ENCODE measurements at places on chromosomes 2 and 18.

- no peak for DNase-seq
These were observed 90.0 kb upstream of the OTOS start for GRCh38 chr2:240230291-240230931.

DNA sequence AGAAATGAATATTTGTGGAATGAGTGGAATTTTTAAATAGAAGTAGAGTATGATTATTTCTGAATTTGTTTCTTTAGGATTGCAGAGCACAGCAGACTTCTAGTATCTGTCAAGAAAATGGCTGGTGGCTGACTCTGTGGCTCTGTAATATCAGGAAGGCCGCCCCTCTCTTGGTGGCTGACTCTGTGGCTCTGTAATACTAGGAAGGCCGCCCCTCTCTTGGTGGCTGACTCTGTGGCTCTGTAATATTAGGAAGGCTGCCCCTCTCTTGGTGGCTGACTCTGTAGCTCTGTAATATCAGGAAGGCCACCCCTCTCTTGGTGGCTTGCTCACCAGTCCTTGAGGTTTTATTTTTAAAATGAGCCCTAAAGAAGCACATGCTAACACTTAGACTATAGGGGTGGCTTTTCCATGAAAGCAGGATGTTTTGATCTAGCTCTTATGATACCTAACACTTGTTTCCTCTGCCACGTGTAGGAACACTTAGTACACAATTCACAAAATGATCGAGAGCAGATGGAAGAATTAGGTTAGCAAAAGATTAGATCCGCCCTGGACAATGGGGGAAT, 85.1 kb upstream of the TTC39C start:
- no peak for DNase-seq

GRCh38 chr2:10141736-10142639, 19.4 kb downstream of the RRM2 start:
- no peak for DNase-seq

DNA sequence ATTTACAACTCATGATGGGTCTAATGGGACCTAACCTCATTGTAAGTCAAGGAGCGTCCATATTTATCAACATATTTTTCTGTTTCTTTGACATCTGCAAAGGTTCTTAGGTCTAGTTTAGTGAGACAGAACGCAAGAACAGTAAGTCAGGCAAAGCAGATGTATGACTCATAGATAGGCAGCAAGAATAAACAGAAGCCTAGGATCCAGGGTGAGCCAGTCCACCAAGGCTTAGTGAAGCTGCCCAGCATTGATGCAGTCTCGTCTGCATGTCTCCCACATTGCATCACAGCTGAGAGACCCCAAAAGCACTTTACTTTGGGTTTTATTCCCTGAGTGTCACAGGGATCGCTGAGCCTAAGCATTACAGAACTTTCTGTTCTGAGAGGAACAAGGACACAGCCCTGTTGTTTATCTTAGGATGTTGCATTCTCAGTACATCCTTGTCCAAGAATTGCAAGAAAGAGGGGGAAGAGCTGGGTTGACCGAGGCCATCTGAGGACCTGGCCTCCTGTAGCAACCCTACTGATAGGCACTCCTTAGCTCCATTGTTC, 29.6 kb upstream of the TMEM177 start:
- no peak for DNase-seq

GRCh38 chr2:227592694-227593387, 5.9 kb upstream of the SCYGR2 start:
- no peak for DNase-seq

GRCh38 chr2:8222979-8223694, 458.7 kb upstream of the ID2 start:
- no peak for DNase-seq

DNA sequence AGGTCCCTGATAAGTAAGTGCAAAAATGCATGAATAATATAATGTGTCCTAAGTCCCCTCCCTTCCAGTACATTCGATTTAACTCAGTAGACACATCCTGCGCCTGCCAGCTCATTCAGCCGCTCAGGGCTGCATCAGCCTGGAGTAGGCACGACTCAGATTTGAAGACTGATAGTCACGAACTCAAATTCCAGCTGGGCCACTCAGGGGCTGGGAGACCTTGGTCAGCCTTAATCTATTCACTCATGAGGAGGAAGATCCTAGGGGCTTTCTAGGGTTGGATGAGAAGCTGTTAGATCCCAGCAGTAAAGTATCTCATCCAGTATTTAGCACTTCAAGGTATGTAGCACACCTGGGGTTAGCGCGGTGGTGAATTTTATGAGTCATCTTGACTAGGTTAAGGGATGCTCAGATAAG, 98.9 kb upstream of the ODC1 start:
- no peak for DNase-seq

DNA sequence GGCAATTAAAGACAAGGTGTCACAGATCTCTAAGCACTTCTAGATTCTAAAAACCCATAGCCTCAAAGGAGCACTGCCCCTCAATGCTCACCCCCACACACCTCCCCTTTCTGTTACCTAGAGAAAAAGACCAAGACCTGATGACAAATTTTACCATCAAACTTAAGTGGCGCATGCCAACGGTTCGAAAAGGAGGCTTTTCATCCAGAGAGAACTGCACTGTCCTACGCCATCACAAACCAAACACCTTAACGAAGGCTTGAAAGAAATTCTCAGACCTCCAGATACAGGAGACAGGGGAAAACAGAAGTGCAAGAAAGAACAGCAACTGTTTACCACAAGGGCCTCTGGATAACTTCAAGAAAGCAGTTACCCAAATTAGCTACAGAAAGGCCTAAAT, 2.0 kb upstream of the ZC3H6 start:
- no peak for DNase-seq

DNA sequence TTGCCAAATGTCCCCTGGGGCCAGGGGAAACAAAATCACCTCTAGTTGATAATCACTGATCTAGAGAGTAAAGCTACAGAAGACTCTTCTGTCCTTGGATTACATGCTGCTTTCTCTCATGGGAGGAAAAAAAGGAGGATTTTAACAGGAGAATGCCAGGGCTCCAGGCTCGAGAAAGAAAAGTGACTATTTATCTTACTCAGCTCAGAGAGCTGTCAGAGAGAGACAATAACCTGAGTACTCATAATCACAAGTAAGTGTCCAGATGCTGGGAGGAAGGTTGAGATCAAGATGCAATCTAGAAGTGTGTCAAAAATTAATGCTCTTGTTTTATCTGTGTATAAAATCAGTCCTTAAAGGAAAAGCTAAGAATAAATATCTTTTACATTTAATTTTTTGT, 133.3 kb downstream of the PTRHD1 start:
- DNase-seq = no peak

- peak; percentile 23 for DNase-seq
These were observed 529.8 kb upstream of the VRK2 start for GRCh38 chr2:57516698-57517340.

- DNase-seq = no peak
These were observed 56.4 kb upstream of the KCNG2 start for GRCh38 chr18:79741362-79741700.

DNA sequence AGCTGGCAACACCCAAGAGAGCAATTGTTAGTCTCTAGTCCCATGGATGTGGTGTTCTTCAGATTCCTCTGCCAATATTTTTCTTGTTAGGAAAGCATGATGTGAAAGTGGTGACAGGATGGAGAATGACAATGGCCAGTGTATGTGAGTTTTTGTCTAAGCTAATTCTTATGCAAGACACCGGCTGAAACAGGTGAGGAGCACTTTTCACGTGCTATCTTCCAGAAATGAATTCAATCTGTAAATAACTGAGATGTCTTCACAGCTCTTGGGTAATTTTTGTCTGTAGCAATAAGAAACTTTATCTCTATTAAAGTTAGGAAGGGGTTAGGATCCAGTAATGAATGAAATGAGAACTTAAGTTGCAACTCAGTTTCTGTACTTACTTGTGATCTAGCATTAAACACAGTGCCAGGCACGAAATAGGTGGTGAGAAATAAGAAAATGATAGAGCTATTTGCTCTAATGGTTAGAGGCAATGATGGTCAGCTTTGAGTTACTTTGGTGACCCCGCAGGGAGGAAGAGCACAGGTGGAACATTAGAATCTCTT, 676 bp upstream of the AGPS start:
- no peak for DNase-seq

DNA sequence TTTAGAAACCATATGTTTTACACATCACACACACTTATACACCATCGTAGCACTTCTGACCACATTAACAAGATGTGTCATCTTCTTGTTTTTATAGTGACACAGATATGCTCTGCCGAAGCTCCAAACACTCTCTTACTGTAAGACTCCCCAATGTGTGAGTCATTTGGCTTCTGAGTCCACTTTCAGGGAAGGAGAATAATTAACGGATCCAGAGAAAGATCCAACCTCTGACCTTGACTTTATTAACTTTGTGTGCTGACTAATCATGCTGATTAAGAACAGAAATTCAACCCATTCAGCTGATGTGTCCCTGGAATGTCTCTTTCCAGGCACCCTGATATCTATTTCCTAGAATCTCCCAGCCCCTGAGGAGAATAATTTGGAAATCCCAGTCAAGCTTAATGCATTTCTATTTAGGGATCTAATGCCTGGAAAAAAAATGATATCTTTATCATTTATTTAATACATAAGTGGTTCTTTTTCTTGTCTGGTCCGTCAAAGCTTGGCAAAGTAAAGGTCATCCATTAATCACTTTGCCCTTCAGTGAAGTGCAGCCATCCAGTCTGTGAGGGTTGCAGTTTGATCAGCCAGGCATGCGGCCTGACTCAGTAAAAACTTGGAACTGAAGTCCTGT, 615.8 kb upstream of the SYT4 start:
- DNase-seq = peak; percentile 91

DNA sequence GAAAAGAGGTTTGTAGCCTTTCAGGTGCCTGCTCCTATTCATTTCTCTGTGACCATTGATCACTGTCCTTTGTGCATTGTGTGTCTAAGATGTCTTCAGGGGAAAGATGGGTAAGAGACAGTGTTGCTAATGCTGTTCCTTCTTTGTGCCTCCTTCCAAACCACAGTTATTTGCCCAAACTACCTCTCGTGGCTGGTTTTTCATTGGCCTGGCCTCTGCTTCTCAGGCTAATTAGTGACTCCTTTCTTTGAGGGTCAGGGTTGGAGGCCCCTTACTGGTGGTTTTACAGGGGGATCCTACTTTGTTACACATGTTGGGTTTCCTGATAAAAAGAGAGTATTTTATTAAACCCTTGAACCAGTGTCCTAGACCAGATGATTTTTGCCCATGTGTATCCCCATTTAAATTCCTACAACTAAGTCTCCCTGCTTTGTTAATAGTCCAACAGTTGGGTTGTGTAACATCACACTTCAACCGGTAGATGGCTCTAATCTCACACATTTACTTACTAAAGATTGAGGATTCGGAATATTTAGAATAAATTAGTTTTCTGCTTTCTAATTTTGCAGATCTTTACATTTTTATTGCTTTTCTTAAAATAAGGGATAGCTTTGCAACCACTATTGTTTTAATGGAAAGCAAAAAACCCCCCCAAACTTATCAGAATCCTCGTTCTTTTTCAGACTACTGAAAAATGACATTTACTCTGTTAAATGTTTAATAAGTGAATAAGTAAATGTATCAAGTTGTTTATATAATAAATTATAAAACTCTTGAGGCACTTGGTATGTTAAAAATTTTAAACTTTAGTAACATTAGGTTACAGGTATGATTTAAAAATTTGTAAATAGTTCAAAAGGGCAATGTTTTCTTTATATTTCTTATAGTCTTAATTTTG, 2.4 kb downstream of the MARS2 start:
- peak; percentile 28 for DNase-seq

- DNase-seq = no peak
These were observed 92.2 kb upstream of the MBOAT2 start for GRCh38 chr2:9095690-9096089.

DNA sequence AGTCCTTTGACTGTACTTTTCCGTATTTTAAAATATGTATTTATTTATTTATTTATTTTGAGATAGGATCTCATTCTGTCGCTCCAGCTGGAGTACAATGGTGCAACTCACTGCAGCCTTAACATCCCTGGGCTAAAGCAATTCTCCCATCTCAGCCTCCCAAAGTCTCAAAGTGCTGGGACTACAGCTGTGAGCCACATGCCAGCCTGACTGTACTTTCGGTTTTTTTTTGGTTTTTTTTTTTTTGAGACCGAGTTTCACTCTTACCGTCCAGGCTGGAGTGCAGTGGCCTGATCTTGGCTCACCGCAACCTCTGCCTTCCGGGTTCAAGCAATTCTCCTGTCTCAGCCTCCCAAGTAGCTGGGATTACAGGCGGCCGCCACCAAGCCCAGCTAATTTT, 28.9 kb upstream of the CCNYL1 start:
- DNase-seq = no peak

GRCh38 chr2:98883780-98884211, 52.2 kb downstream of the CRACDL start:
- no peak for DNase-seq

- no peak for DNase-seq
These were observed 669.6 kb upstream of the VRK2 start for GRCh38 chr2:57376985-57377384.

GRCh38 chr2:22499082-22499839, 885.7 kb upstream of the KLHL29 start:
- no peak for DNase-seq

GRCh38 chr2:118265873-118266455, 177.7 kb downstream of the INSIG2 start:
- no peak for DNase-seq

GRCh38 chr2:237517163-237517562, 30.1 kb downstream of the MLPH start:
- DNase-seq = no peak

GRCh38 chr18:64409511-64409910, 260.6 kb upstream of the LINC00305 start:
- no peak for DNase-seq

DNA sequence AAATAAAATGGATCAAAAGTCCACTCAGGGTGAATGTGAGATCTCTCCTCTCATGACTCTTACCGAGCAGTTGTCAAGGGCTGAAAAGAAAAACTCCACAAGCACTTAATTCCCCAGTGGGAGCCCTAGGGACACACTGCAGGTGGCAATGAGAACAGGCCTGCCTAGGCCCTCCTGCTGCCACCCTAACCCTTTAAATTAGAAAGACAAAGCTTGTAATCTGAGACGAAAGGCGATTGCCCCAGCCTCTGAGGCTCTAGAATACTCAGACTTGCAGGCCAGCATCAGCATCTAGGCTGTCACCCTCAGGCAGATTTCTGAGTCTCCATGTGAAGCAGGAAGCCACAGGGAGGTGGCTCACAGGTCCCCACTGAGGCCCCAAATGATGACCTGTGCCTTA, 457.0 kb upstream of the MYT1L start:
- no peak for DNase-seq

GRCh38 chr2:129717560-129718130, 261.8 kb upstream of the RAB6C start:
- peak; percentile 32 for DNase-seq

- DNase-seq = no peak
These were observed 261.7 kb upstream of the SLC39A10 start for GRCh38 chr2:195395362-195395761.
